Activated gamma-delta T cell treated with anti-CD3 and anti-CD28 coated beads, Interleukin-2, amount 50 U/mL, for 16 hours (primary cell): ENCODE measurements at places on chromosomes 12 and 14.

DNA sequence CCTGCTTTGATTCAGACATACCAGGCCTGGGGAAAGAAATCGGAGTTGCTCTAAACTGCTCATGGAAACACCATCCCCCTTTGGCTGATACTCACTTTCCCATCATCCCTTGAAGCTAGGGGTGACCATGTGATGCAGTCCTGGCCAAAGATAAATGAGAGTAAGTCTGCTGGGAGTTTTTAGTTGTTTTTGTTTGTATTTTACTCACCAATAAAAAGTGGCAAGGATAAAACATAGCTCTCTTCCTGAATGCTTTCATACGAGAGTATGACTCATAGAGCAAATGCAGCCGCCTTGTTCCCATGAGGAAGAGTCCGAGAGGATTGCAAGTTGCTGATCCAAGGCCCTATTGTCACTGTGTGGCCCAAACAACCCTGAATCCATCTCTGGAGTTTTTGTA, 126.4 kb upstream of the TMEM132C start:
- no peak for DNase-seq

GRCh38 chr12:84308211-84308610, 604.4 kb downstream of the SLC6A15 start:
- no peak for DNase-seq

DNA sequence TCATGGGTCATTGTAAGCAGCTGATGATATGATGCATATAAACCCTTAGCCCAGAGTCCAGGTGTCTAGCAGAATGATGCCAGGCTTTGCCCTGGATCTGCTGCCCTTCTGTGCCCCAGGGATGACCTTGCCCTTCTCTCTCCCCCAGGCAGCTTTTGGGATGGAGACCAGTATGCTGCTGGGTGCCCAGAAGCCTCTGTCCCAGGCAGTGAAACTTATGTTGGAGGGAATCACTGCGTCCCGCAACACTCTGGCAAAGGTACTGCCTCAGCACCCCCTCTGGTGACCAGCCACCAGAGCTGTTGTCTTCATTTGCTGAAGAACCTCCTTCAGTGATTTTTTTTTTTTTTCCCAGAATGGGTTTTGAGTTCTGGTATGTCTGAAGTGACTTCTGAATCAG, 23.3 kb downstream of the CYP46A1 start:
- DNase-seq = no peak

- DNase-seq = no peak
Measured at GRCh38 chr12:108686780-108687179, 44.5 kb downstream of the CORO1C start.

DNA sequence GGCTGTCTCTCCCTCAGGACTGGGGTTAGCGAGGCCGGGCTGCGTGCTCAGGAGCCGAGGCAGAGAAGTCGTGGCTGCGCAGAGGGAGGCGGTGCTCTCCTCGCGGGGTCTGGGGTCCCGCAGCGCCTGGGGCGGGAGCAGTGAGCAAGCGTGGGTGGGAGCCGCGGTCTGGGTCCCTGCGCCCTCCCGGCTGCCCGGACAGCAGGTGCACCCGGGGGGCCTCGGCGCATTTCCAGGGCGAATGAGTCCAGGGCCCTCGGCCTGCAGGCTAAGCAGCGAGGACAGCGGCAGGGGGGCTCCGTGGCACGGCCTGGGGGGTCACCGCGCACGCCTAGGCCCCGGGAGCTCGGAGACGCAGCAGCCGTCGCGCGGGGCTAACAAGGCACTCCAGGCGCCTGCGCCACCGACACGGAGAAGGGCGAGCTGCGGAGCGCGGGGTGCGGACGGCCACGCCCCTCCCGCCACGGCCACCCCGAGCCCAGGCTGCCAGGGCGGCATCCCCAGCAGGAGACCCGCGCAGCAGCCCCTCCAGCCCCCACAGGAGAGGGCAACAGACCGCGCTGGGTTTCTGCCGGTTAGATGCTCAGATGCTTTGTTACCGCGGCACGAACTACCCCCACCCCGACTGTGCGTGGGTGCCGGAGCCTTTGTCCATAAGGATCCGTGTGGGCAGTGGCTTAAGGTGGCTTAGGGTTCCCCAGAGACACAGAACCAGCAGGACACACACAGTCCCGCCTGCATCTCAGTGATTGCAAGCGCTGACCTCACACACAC, 117.7 kb upstream of the C14orf180 start:
- no peak for DNase-seq

- no peak for DNase-seq
Measured at GRCh38 chr12:63208956-63209355, 58.0 kb upstream of the AVPR1A start.

- DNase-seq = peak; percentile 54
Measured at GRCh38 chr12:47885012-47885501, 19.7 kb downstream of the VDR start.

GRCh38 chr12:49664591-49665239, 41.4 kb downstream of the PRPF40B start:
- DNase-seq = no peak

DNA sequence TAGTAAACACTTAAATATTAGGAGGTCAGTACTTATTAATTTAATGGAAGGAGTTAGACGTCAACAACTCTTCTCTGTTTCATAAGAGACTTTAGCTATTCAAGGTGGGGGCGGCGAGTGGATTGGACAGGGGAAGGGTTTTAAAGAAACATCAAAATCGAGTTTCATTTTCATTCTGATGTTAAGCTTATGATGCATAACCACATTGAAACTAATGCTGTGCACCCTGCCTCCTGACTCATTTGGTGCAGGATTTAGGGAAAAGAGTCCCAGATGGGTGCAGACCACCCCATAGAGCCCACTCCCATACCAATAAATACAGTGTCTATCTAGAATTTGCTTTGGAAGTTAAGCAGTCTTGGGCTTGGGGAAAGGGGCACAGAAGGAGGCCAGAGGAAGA, 7.4 kb downstream of the ZBTB39 start:
- DNase-seq = no peak

- no peak for DNase-seq
Measured at GRCh38 chr12:93536766-93537488, 35.5 kb upstream of the SOCS2 start.

DNA sequence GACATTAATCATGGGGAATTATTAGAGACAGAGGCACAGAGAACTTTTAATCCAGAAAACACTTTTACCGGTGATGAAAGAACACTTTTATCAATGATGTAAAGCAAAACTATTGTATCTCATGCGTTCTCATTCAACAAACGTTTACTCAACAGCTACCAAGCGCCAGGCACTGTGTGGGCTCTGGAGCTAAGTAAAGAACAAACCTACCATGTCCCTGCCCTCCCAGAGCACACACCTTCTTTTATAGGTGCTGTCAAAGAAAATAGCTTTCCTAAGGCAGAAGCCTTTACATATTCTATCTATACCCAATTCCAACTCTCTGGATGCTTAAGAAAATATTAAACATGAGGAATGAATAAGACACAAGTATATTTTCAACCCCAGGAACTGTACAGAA, 91.1 kb downstream of the FOXN3 start:
- DNase-seq = no peak

GRCh38 chr12:47852096-47852571, 32.4 kb upstream of the HDAC7 start:
- no peak for DNase-seq

GRCh38 chr14:38042322-38042721, 165.4 kb upstream of the SSTR1 start:
- DNase-seq = no peak

DNA sequence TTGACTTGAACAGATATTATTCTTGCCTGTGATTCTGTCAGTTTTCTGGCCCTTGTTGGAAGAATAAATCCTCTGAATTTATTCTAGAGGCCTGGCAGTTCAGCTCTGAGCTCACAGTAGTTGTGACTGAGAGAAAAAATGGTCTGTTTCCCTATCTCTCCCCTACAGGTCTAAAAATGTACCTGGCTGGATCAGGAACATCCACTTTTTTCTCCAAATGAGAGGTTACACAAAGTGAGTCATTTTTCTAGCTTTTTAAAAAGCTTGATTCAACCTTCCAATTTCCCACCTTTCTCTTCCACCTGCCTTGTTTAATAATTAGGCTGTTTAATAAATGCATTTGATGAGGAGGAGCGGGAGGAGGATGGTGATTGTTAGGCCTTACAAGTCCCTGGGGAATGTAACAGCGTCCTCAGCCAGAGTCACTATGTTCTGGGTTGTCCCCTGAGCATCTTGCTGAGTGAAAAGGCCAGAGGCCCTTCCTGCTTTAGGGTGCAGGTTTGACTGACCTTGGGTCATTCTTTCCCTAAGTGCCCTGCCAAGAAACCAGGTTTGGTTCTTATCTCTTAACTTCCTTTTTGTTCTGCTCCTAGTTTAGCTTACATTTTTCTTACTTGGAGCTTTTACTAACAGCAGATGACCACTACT, 91.7 kb upstream of the FUT8 start:
- DNase-seq = no peak

- no peak for DNase-seq
Measured at GRCh38 chr14:100789460-100790417, 36.2 kb upstream of the MEG3 start.

DNA sequence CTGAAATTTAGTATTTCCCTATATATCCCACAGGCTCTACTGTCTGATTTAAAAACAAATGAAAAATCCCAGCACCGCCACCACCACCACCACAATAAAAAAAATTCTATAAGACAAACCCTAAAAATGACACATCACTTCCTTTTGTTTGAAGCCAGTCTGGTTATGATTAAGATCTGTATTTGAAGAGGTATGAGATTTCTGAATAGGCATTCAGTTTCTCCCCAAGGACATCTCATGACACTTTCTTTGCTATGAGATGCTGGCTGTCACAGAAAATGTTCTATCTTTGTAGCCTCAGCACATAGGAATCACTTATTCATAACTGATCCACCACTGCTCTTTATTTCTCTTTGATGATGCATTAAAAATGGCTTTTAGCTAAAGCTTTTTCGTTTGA, 1071.0 kb downstream of the SLC6A15 start:
- no peak for DNase-seq

GRCh38 chr14:42475289-42475688, 868.6 kb downstream of the LRFN5 start:
- no peak for DNase-seq

DNA sequence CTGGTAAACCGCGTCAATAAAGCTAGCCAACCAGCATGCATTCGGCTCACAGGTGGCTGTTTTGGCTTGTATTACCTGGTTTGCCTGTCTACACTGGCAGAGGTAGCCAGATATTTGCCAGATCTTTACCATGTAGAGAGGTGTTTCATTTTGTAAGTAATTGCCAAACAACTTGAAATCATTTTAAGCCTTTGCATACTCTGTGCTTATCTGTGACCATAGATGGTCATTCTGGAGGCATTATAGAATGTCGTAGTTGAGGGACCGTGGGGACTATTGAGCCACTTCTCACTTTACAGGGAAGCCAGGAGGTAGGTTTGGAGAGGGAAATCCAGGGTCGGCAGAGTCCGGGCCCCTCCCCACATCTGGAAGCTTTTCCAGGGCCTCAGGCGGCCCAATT, 5.9 kb downstream of the ADGRD1 start:
- DNase-seq = no peak

GRCh38 chr14:73862480-73862879, 10.8 kb downstream of the PTGR2 start:
- DNase-seq = no peak

GRCh38 chr14:50340963-50341362, 28.8 kb downstream of the DMAC2L start:
- no peak for DNase-seq

GRCh38 chr12:85280165-85280983, at the start of gene ALX1:
ALX1 (plus strand) TSS chr12:85280220; CDS start chr12:85280262, 42 bp downstream.
- no peak for DNase-seq

DNA sequence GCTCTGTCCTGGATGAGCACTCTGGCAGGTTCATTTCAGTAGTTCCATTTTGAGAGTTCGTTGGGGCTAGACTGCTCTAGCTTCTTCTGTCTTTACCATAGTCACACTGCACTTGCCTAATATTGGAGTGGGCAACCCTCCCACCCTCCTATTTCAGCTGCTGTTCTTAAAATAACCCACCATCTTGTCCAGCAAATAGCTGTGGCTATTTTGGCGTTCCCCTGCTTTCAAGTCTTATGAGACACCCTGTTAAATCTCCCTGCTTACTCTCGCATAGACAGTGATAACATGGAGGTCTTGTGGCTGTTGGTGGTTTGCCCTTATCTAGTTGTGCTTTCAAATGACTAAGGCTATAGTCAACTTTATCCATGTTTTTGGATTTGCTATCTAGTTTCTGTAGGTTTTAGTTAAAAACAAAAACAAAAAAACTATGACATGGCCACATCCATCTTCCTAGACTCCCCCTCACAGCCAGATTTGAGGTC, 65.5 kb downstream of the LRP6 start:
- DNase-seq = no peak

DNA sequence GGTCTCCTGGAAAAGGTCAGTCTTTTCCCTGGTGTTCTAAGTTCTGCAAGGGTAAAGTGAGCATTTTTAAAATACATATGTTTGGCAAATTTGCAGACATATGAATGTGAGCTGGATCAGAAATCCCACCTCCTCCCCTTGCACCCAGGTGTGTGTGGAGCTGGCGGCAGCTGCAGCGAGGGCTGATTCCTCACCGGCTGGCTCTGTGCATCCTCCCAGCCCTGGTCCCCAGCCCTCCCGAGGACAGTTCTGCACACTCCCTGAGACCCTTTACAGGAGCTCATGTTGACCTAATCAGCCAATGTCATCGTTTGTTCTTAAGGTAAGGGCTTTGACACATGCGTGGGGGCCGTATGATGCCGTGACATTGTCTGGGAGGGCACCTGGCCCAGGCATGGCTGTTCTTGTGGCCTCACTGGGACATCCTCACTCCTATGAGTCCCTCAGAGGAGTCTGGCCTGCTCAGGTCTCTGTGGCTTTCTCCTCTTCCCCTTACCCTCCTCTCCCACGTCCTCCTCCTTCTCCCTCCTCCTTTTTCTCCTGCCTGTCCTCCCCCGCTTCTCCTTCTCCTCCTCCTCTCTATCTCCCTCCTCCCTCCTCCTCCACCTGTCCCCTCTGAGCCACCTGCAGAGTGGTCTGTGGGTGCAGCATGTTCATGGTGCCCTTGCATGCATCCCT, 289.2 kb upstream of the SFSWAP start:
- DNase-seq = no peak

DNA sequence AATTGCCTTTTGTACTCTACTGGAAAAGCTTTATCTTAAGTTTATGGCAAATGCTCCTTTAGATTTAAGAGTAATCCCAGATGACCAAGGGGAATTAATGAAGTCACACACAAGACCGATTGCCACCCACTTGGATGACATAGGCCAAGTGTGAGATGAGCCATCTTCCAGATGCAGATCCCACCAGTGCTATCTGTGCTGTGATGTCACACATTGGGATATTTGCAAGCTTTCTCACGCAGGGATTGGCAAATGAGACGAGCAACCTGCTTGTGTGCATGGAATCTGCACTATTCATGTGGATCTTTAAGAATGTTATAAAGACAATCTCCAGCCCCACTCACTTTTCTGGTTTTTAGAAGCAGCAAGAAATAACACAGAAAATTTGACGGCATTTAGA, 602.1 kb upstream of the TMEM132C start:
- no peak for DNase-seq

- no peak for DNase-seq
Measured at GRCh38 chr14:63470962-63471793, 72.0 kb downstream of the PPP2R5E start.

DNA sequence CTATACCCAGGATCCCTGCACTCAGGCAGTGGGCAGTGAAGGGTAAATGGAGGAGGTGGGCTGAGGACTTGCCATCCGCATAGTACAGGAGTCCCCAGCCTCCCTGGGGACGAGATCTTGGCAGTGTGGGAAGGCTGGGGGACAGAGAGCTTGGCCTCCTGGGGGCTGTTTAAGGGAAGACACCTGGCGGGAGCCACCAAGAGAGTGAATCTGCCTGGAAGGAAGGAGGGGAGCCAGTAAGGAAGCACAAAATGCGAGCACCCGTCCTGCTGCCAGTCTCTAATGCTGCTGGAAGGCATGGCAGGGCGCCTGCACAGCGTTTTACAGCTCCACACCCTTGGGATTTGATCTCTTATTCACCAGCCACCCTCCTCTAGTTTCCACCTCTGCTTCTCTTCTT, 7.4 kb upstream of the KRT2 start:
- no peak for DNase-seq
